Activated T-helper 2 cell treated with anti-CD3 and anti-CD28 coated beads, Interferon-gamma antibody, Interleukin-2, Interleukin-4, amounts not matched to agents 10 μg/mL and 5 μg/mL and 100 μg/mL, durations not matched to agents 14 hours and 24 hours and 36 hours (primary cell): ENCODE measurements at places on chromosomes 6 and 20. TPM values are rescaled to one million over a fixed set of nuclear protein-coding genes. Genes with fewer than 3 reads are reported as not detected.

The ANKRD60 gene
- total RNA-seq, result not detected in 2 replicates

The TCEA2 gene
- 49.0 and 49.9 TPM in 2 replicates for total RNA-seq

The GPR6 gene
- not detected in 2 replicates for total RNA-seq

The CST5 gene
- not detected in 2 replicates for total RNA-seq

The SPATS1 gene
- total RNA-seq, result not detected in 2 replicates

The DYNLT2 gene
- total RNA-seq, result 1.9 and 2.1 TPM in 2 replicates

The POLH gene
- 35.7 and 44.5 TPM in 2 replicates for total RNA-seq

The MPIG6B gene
- total RNA-seq, result not detected in 2 replicates

The GRIK2 gene
- total RNA-seq, result not detected in 2 replicates

The CLIC5 gene
- 3.0 and 3.8 TPM in 2 replicates for total RNA-seq

The TGM2 gene
- total RNA-seq, result not detected in 2 replicates

The SCUBE3 gene
- total RNA-seq, result not detected in 2 replicates
